ENCODE measurements at places on chromosomes 7 and 10. TPM values are rescaled to one million over a fixed set of nuclear protein-coding genes. Genes with fewer than 3 reads are reported as not detected.

DNA sequence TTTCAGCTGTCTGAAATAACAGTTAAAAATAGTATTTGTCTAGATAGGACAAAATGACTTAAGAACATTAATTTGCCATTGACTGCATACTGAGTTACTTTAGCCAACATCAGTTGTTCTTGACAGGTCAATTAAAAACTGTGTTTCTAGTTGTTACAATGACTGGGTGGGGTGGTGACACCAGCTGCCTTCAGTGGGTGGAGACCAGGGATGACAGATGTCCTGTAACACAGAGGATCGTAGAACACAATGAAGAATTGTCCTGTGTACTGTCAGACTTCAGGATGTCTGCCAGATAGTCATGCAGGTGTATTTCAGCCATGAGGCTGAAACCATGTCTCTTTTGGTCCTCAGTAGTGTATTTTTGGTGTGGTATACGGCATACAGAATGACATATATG is 24.4 kb downstream of the TRUB1 start:
- no peaks in the 10 kb centered on the region for H3K4me1 ChIP-seq
- DNase-seq, result no peak
- H3K36me3 ChIP-seq, result no peaks in the 10 kb centered on the region
- no peak overlapping the region for H3K27ac ChIP-seq
- no peak overlapping the region for H3K4me3 ChIP-seq

DNA sequence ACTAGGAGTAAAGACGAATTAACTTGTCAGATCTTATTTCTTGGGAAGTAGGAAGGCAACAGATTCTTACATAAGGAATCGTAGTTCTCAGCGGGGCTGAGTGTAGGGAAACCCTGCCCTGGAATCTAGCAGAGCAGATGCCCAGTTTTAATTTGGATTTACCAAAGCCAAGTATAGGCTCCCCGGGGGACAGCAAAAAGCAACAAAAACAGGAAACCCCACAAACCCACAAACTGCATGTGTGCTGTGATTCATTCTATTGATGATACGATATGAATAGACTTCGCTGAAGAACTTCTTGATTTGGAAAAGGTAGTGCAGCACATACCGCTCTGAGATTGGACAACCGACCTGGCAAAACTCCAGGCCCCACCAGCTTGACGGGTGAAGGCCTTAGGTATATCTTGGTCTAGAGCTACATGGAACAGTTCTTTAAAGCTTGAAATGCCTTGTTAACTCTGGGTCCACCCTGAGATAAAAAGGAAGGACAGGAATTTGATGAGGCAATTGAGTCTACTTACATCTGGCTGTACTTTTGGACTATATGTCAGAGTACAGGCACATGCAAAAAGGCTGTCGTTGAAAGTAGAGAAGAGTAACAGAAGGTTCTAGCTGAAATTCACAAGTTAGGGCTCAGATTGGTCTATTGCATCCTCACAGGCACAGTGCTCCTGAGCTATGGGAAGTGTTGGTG is 49.1 kb downstream of the STRA8 start:
- H3K4me1 ChIP-seq, result peaks cover 4% of the 10 kb centered on the region
- H3K4me3 ChIP-seq, result no peak overlapping the region
- DNase-seq, result no peak

DNA sequence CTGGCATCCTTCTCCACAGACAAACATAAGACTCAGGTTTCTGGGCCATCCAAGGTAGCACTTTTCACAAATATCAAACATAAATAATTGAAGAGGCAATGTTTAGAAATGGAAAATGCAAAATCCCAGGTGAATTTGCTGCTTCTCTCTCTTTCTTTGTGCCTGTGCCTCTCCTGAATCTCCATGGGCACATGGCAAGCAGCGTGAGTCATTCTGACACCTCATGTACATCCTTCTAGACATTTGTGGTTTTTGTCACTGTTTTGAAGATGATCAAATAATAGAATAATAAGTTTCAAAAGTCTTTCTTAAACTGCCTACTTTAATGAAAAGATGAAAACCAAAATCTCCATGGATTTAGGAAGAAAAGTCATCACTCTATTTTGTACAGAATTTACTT is 60.3 kb upstream of the RAB11FIP2 start:
- H3K36me3 ChIP-seq, result no peaks in the 10 kb centered on the region
- DNase-seq, result no peak
- H3K4me3 ChIP-seq, result no peak overlapping the region
- H3K27me3 ChIP-seq, result no peaks in the 10 kb centered on the region
- H3K4me1 ChIP-seq, result no peaks in the 10 kb centered on the region

DNA sequence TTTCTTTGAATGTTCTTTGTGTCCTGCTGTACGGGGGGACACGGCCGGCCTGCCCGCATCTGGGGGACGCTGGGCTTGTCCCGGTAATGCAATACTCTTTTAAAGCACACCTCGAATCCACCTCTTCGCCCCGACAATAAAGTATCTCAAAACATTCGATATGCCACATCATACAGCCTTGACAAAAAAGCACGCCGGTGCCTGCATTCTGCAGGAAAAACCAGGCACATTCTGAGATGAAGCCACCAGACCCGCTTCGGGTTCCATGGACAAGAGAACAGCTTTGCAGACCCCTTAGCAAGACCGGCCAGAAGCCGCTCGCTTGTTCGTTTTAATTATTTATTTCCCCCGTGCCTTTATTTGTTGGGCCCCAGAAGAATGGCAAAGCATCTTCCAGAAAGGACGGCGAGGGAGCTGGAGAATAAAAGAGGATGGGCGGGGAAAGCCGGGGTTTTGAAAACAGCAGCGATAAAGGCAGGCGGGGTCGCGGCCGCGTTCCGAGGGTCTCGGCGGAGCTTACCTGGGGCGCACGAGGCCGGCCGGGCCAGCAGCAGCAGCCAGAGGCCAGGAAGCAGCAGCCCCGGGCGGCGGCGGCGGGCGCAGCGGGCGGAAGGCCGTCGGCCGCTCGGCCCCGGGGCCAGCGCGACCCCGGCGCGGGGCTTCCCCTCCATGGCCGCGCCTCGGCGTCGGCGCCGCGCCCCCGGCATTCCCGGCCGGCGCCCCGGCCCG is 462 bp downstream of the KIAA1549 start:
- peaks cover 5% of the 10 kb centered on the region for H3K4me1 ChIP-seq
- H3K4me3 ChIP-seq, result peak overlapping the region; percentile 48
- no peak for DNase-seq

GRCh38 chr10:101566333-101567164 is 21.5 kb downstream of the POLL start:
- no peak overlapping the region for H3K27ac ChIP-seq
- H3K4me3 ChIP-seq, result no peak overlapping the region
- H3K4me1 ChIP-seq, result peaks cover 14% of the 10 kb centered on the region
- H3K27me3 ChIP-seq, result peaks cover 36% of the 10 kb centered on the region
- DNase-seq, result no peak
- no peaks in the 10 kb centered on the region for H3K36me3 ChIP-seq

GRCh38 chr7:31782411-31782991 is 95.5 kb downstream of the PPP1R17 start:
- H3K27me3 ChIP-seq, result no peaks in the 10 kb centered on the region
- no peak overlapping the region for H3K4me3 ChIP-seq
- H3K4me1 ChIP-seq, result no peaks in the 10 kb centered on the region
- H3K27ac ChIP-seq, result no peak overlapping the region

GRCh38 chr10:123213192-123213591 is 59.0 kb downstream of the BUB3 start:
- H3K4me1 ChIP-seq, result no peaks in the 10 kb centered on the region
- no peaks in the 10 kb centered on the region for H3K36me3 ChIP-seq

- H3K36me3 ChIP-seq, result no peaks in the 10 kb centered on the region
- H3K27ac ChIP-seq, result no peak overlapping the region
- DNase-seq, result no peak
- H3K4me1 ChIP-seq, result peaks cover 27% of the 10 kb centered on the region
- H3K27me3 ChIP-seq, result no peaks in the 10 kb centered on the region
- no peak overlapping the region for H3K4me3 ChIP-seq
These were observed 60.1 kb upstream of the ZPBP start for GRCh38 chr7:50153148-50153547.

- peaks cover 26% of the 10 kb centered on the region for H3K36me3 ChIP-seq
- peak; percentile 15 for DNase-seq
- no peaks in the 10 kb centered on the region for H3K27me3 ChIP-seq
- peaks cover 54% of the 10 kb centered on the region for H3K4me1 ChIP-seq
- H3K27ac ChIP-seq, result peak overlapping the region; percentile 90
These were observed 1.8 kb downstream of the TSC22D4 start for GRCh38 chr7:100476903-100477870.

- H3K36me3 ChIP-seq, result no peaks in the 10 kb centered on the region
- H3K27ac ChIP-seq, result no peak overlapping the region
- no peaks in the 10 kb centered on the region for H3K27me3 ChIP-seq
These were observed 237.8 kb upstream of the SP8 start for GRCh38 chr7:21024485-21024867.

GRCh38 chr7:41881331-41882130 is 178.6 kb upstream of the INHBA start:
- H3K27me3 ChIP-seq, result no peaks in the 10 kb centered on the region
- no peaks in the 10 kb centered on the region for H3K36me3 ChIP-seq
- H3K4me3 ChIP-seq, result peak overlapping the region; percentile 41
- H3K27ac ChIP-seq, result peak overlapping the region; percentile 70
- peaks cover 15% of the 10 kb centered on the region for H3K4me1 ChIP-seq
- DNase-seq, result peak; percentile 44

- H3K27ac ChIP-seq, result no peak overlapping the region
- H3K36me3 ChIP-seq, result no peaks in the 10 kb centered on the region
- H3K4me1 ChIP-seq, result no peaks in the 10 kb centered on the region
- no peak for DNase-seq
- no peaks in the 10 kb centered on the region for H3K27me3 ChIP-seq
- H3K4me3 ChIP-seq, result no peak overlapping the region
These were observed 233.5 kb upstream of the KIAA1217 start for GRCh38 chr10:23975431-23975830.

ASZ1 gene
- total RNA-seq, result not detected

GIMAP6 gene
- total RNA-seq, result 44.9 TPM

Data from CD8-positive, alpha-beta memory T cell (primary cell).